DMS 273 treated with DMSO at 0.1 percent for 48 hours (cell line): ENCODE measurements at places on chromosomes 5 and 9.

DNA sequence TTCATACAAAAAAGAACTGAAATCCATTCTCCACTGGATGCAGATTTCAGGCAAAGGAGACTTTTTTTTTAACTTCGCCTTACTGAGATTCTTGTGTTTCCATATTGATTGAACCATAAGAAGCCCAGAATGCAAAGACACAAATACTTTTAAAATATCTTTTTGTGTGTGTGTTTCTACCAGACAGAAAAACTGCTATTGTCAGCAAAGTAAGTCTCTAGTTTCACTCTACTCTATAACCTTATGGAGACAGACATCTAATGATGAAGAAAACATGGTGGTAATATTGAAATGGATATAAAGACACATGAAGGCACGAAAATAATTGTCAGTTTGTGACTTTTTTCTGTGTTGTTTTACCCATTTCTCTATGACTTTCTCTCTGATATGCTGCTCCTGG is 260.3 kb upstream of the RORB start:
- no peak for DNase-seq

- no peak for DNase-seq
Observed at GRCh38 chr9:4929917-4930316, 55.2 kb upstream of the JAK2 start.

DNA sequence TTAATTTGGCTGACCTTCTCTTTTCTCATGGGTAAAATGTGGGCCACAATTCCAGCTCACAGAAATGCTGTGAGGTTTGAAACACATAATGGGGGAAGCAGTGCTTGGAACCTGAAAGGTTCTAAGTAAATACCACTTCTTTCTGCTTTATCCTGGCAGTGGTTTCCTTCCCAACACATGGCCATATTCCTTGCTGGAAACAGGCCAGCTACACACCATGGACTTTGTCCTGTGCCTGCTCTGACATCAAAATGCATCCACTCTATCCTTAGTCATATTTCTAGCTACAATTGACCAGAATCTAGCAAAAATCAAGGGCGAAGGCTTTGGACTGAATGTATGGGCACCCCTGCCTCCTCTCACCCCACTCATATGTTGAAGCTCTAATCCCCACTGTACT is 93.1 kb upstream of the TRPC7 start:
- DNase-seq: no peak

- no peak for DNase-seq
Observed at GRCh38 chr9:91291866-91292265, 69.9 kb downstream of the AUH start.

DNA sequence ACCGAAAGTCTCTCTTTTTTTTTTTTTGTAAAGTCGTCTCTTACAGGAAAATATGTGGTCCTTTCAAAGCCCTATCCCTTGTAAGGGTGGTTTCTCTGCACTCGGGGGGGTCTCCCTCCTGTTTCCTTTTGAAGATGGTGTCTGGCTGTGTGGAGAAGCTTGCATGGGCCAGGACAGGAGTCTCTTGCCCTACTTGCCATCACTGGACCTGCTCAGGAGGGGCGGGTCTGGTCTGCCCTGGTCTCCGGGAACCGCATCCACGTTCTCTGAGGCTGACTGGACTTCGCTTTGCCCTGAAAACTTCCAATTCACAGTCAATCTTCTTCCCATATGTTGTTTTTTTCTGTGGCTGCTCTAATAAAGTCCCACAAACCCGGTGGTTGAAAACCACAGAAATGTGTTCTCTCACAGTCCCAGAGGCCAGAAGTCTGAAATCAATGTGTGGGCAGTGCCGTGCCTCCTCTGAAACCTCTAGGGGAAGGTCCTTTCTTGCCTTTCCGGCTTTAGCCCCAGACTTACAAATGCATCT is 92.9 kb upstream of the IER5L start:
- no peak for DNase-seq

DNA sequence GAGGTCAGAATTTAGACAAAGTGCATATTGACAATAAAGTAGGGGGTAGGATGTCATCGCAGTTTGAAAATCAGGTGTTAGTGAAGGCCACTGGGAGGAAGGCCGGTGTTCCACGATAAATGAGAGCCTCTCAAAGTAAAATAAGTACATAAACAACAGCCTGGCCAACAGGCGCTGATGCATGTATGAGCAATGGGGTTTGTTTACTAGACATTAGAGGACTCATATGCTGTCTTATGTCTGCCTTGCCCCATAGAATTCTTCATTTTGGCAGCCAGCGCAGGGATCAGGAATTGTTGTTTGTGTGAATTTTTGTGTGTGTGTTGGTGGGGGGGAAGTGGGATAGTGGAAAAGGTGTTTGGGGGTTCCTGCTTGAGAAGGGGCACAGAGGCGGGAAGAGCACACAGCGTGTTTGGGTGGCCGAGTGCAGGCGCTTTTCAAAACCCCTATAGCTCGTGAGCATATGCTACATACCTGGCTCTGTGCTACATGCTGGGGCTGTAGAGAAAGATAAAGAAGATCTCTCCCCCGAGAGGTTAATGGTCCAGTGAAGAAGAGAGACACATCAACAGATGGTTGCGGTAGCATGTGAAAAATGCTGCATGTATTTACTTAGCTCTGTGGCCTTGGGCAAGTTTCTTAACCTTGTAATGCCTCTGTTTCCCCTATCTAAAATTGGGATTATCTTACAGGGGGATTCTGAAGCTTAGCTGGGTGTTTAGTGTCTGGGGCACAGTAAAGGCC is 11.5 kb downstream of the SNX30 start:
- no peak for DNase-seq

DNA sequence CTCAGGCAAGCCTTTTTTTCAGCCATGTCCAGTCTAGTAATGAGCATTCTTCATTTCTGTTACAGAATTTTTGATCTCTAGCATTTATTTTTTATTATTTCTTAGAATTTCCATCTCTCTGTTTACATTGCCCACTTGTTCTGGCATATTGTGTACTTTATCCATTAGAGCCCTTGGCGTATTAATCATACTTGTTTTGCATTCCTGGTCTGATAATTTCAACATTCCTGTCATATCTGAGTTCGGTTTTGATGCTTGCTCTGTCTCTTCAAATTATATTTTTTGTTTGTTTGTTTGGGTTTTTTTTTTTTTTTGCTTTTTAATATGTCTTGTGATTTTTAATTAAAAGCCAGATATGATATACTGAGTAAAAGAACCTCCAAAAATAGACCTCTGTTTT is 23.0 kb upstream of the JAK2 start:
- no peak for DNase-seq

DNA sequence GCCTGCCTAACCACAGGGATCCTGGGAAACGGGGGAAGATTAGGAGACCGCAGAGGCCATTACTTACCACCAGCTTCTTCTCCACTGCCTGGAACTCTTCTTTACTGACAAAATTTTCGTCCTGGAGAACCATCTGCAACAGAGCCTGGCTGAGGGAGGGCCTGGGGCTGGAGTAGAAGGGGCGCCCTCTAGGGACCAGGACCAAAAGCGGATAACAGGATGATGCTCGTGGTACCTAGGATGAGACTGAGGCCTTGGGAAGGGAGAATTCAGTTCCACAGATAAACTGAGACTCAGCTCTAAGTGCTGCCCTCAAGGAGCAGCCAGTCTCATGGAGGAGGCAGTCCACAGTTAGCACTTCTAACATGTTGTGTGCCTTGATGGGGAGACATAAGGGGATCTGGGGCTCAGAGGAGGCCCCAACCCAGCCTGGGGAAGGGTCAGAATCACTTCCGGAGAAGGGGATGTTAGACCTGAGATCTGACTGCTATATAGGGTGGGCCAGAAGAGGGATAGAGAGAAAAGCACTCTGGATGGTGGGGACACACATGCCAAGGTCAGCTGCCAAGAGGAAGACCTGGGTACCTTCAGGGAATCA is 1.2 kb downstream of the SPATA24 start:
- no peak for DNase-seq

DNA sequence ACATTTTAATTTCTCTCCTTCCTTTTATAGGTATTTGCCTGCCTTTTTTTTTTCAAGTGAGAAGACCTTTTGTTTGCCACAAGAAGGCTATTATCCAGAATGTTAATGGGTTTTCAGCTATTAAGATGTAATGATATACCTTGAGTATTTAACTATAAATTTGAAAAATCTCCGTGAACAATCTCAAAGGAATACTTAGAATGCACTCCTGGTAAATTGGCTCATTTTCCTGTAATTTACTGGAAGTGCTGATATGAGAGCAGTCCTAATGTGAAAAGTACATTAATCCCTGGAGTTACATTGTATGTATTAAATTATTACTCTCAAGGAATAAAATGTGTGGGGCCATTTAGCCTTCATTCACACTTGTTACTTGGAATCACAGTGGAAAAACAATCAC is 32.4 kb downstream of the AOPEP start:
- no peak for DNase-seq

DNA sequence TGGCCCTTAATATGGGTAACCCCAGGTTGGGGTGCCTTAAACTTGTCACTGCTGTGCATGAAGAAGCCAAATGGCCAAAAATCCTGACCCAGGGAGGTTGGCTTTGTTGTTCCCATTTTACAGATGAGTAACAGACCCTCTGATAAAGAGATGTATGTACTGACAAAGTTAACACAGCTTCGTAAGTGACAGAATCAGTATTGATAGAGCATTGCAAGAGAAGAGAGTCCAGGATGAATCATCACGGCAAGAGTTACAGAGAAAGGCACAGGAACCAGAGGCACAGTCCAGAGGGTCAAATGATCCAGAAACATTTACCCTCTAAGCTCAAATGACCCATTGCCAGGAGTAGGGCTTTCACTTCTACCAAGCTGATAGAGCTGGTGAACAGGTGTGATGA is 103.8 kb upstream of the SMC2 start:
- DNase-seq: no peak

GRCh38 chr9:75532233-75533050 is 358.0 kb upstream of the PCSK5 start:
- DNase-seq: no peak

DNA sequence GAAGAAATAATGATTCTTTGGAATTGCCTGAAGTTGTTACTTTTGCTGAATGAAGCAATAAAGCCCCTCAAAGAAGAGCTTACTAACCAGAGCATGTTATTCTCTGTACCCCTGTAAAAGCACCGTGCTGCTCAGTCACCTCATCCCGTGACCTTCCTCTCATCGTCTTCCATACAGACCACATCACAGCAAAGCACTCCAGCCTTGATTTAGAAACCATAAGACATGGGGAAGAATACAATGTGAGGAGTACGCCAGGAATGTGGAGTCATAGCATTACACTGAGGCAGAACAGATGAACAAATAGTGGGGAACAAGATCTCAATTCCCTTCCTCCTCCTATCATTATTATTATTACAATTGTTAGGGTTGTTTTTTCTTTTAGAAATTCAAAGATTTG is 49.1 kb downstream of the ERAP1 start:
- DNase-seq: no peak

DNA sequence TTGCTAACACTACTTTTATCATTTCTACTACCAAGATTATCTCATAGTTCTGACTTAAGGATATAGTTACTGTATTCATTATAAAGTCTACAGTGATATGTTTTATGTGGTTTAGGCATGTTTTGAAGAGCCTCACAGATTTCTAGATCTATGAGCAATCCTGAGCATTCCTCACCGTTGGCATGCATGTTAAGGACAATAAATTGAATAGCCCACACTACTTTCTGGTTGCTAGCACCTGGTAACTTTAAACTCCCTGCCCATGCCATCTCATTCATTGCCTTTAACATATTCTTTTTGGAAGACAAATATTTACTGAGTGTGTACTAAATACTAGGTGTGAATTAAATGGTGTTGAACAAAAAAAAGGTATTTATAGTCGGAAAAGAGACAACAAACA is 868.1 kb upstream of the CDH9 start:
- no peak for DNase-seq

- no peak for DNase-seq
Observed at GRCh38 chr9:20513126-20513913, 109.0 kb downstream of the MLLT3 start.

DNA sequence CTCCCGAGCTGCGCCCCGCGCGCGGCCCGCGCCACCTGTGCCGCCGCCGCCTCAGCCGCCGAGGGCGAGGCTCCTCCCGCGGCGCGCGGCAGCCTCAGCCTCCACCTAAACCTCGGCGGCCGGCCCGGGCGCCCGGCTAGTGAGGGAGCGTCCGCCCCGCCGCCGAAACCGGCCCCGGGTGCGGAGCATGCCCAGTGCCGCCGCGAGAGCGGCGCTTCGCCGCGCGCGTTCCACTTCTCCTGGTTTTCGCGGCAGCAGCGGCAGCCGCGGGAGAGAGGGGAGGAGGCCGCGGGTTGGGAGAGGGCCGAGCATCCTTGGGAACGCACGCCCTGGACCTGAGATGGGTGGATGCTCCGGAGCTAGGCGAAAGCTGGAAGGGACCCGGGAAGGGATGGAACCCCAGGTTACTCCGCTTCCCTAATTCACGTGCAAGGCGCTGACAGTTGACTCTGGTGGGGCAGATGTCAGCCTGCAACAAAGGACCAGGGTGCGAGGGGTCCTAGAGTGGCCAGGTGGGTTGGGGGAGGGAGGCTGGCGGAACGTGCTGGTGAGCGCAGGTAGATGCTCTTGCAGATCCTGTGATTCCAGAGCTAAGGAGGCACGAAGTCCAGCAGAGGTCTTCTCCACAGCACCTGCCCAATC is at the start of gene CTNND2:
Gene CTNND2, minus strand, starts transcription at position 182 of the 642 bp plus-strand sequence. CDS start 593 bp downstream, outside the sequence.
- DNase-seq: peak; percentile 16

DNA sequence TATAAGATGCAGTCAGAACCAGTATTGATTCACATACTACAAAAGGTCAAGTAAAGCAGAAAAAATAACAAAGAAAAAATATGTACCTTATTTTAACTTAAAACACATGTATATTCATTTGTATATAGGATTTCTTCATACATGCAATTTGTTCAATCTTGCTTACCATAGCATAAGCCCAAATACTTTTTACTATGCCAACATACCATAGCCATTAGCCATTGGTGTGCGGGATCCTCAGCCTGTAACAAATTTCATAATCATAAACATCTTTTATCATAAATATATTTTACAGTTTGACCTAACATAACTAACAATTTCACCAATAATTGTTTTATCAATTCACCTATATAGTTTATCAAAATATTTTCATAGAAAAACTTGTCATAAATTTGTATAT is 51.1 kb downstream of the MPDZ start:
- DNase-seq: no peak

GRCh38 chr9:103014242-103014641 is 19.1 kb downstream of the CYLC2 start:
- no peak for DNase-seq

- DNase-seq: no peak
Observed at GRCh38 chr9:33161011-33161588, 6.0 kb downstream of the B4GALT1 start.

GRCh38 chr9:64015136-64015535 is 1269.9 kb downstream of the FOXD4L5 start:
- no peak for DNase-seq

- DNase-seq: no peak
Observed at GRCh38 chr9:106575823-106576222, 287.1 kb upstream of the ZNF462 start.

DNA sequence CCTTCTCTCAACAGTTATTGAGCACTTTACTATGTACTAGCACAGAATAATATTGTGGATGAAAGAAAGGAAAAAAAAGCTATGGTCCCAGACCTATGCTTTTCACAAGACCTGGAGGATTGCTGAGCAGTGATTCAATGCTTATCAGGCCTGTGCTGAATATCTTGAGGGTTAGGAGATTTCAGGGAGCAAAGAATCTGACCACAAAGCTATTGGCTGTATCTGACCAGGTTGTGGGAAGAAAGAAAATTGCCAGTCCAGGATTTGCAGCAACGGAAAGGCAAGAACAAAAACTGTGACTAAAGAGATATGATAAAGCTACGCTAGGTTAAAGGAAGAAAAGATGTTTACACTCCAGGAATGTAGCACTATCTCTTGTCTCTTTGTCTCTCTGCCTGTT is 14.9 kb upstream of the MACIR start:
- DNase-seq: no peak

GRCh38 chr5:159978358-159978757 is 30.6 kb upstream of the TTC1 start:
- no peak for DNase-seq

GRCh38 chr5:66987949-66988838 is 208.4 kb downstream of the CD180 start:
- peak; percentile 41 for DNase-seq
